ENCODE measurements at places on chromosomes 2 and 18. TPM values are rescaled to one million over a fixed set of nuclear protein-coding genes. Genes with fewer than 3 reads are reported as not detected.

The REG3G gene
- total RNA-seq, result not detected

The ACVR1C gene
- total RNA-seq, result not detected

The CYBRD1 gene
- 100 TPM for total RNA-seq

The LGALSL gene
- total RNA-seq, result 2.9 TPM

The VWC2L gene
- total RNA-seq, result not detected

The CELF4 gene
- total RNA-seq, result not detected

The AMER3 gene
- total RNA-seq, result not detected

The FOXI3 gene
- total RNA-seq, result not detected

The LYG2 gene
- total RNA-seq, result not detected

The IL1RN gene
- 0.37 TPM for total RNA-seq

The BMP10 gene
- total RNA-seq, result not detected

The EGR4 gene
- total RNA-seq, result not detected

The SLC40A1 gene
- 0.73 TPM for total RNA-seq

The MOGAT1 gene
- not detected for total RNA-seq

The TEKT4 gene
- total RNA-seq, result not detected

The CDH7 gene
- not detected for total RNA-seq

The IL1R2 gene
- 0.39 TPM for total RNA-seq

The NYAP2 gene
- total RNA-seq, result not detected

The HOXD11 gene
- 2.5 TPM for total RNA-seq

The ANKRD12 gene
- 20.6 TPM for total RNA-seq

The ESPNL gene
- 0.39 TPM for total RNA-seq
